Endothelial cell of umbilical vein (primary cell): ENCODE measurements at places on chromosomes 6 and 20. TPM values are rescaled to one million over a fixed set of nuclear protein-coding genes. Genes with fewer than 3 reads are reported as not detected.

Gene MAS1
- total RNA-seq: not detected in 2 replicates

Gene TTLL9
- not detected in 2 replicates for total RNA-seq

Gene LY6G6D
- total RNA-seq: not detected in 2 replicates

Gene SPTLC3
- total RNA-seq: 0.23 and 0.29 TPM in 2 replicates

Gene AP5S1
- total RNA-seq: 19.2 and 22.0 TPM in 2 replicates

Gene EEF1E1
- 58.1 and 62.4 TPM in 2 replicates for total RNA-seq
